ENCODE measurements at places on chromosomes 1 and 21.

- H3K4me3 ChIP-seq, result no peak overlapping the region
- no peaks in the 10 kb centered on the region for H3K36me3 ChIP-seq
- no peak for DNase-seq
- no peak overlapping the region for H3K27ac ChIP-seq
Observed at GRCh38 chr1:69511426-69512192, 56.1 kb upstream of the LRRC7 start.

DNA sequence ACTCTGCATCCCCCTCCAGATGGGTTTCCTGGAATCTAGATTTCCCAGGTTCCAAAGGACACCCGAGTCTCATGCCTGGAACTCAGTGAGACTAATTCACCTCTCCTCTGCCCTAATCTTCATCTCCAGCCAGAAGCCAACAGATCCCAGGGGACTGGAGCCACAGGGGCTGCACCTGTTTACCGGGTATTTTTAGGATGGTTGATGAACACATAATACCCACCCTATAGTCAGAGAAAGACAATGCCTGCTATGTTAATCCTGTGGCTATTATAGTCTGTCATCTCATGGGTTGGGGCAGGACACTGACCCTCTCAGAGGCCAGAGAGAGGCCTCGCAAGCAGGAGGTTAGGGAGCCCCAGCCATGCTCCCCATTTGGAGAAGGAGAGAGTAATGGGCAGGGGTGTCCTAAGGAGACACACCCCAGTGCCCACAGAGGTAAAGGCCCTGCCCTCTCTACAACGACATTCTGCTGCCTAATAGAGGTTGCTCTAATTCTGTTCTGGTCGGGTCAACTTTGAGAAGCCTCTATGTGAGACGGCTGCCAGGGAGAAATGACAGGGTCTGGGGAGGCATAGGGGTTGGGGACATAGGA, 1.0 kb upstream of the TNNI1 start:
- H3K27ac ChIP-seq, result no peak overlapping the region
- peaks cover 6% of the 10 kb centered on the region for H3K27me3 ChIP-seq
- no peaks in the 10 kb centered on the region for H3K36me3 ChIP-seq
- DNase-seq, result no peak

DNA sequence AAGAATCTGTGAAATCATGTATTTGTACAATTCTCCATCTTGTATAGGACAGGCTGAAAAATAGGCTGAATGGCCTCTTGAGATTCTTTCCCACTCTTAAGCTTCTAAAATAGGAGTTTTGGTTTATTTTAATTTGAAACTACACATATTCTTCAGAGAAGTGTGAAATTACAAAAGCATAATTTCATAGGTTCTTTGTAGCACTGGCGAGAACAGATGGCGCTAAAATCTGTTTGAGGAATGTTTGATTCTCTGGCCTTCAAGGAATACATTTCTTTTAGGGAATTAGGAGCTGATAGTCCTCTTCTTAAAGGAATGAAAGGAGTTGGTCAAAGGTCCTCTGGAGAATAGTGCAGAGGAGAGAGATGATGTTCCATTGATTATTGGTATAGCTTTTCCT, 44.9 kb downstream of the CC2D1B start:
- H3K36me3 ChIP-seq, result no peaks in the 10 kb centered on the region
- no peak for DNase-seq
- H3K4me3 ChIP-seq, result no peak overlapping the region
- H3K4me1 ChIP-seq, result no peaks in the 10 kb centered on the region

- peaks cover 6% of the 10 kb centered on the region for H3K4me1 ChIP-seq
- no peak overlapping the region for H3K27ac ChIP-seq
- no peaks in the 10 kb centered on the region for H3K36me3 ChIP-seq
- no peak for DNase-seq
- peaks cover 2% of the 10 kb centered on the region for H3K27me3 ChIP-seq
Observed at GRCh38 chr1:192485692-192486436, 89.7 kb upstream of the RGS1 start.

- H3K27ac ChIP-seq, result no peak overlapping the region
- no peaks in the 10 kb centered on the region for H3K4me1 ChIP-seq
- no peaks in the 10 kb centered on the region for H3K36me3 ChIP-seq
- H3K27me3 ChIP-seq, result no peaks in the 10 kb centered on the region
- H3K4me3 ChIP-seq, result no peak overlapping the region
Observed at GRCh38 chr1:87805666-87806378, 477.1 kb downstream of the LMO4 start.

DNA sequence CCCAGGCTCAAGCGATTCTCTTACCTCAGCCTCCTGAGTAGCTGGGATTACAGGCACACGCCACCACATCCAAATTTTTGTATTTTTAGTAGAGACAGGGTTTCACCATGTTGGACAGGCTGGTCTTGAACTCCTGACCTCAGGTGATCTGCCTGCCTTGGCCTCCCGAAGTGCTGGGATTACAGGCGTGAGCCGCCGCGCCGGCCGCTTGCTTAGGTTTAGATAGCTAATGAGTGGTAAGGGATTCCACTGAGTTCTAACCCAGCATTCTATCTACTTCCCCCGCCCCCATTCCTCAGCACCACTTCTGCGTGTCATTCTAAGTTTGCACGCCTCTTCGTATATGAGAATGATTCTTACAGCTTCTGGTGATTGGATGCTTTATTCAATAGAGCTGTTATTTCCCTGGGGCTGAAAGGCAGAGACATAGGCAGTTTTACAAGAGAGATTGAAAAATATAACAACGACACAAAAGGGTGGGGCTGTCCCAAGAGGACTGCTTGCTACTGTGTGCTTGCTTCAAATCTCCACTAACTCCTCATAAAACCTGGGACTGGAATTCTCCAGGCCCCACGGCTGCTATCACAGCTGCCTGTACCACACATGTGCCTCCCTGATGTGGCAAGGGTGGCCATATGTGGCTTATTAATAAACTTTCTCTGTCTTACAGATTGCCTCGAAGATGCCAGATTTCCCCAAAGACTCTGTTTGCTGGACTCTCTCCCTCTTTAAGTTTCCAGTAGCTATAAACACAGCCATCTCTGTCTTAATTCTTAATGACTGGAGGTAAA, 23.7 kb upstream of the GREM2 start:
- no peaks in the 10 kb centered on the region for H3K36me3 ChIP-seq
- no peak overlapping the region for H3K27ac ChIP-seq

GRCh38 chr1:202247837-202248795, 54.5 kb downstream of the LGR6 start:
- H3K4me1 ChIP-seq, result peaks cover 2% of the 10 kb centered on the region
- H3K27me3 ChIP-seq, result peaks cover 11% of the 10 kb centered on the region
- H3K27ac ChIP-seq, result no peak overlapping the region
- DNase-seq, result no peak
- H3K36me3 ChIP-seq, result no peaks in the 10 kb centered on the region

GRCh38 chr1:174337000-174337681, 110.6 kb upstream of the GPR52 start:
- H3K4me3 ChIP-seq, result no peak overlapping the region
- H3K27me3 ChIP-seq, result no peaks in the 10 kb centered on the region
- H3K27ac ChIP-seq, result no peak overlapping the region
- DNase-seq, result no peak
- peaks cover 22% of the 10 kb centered on the region for H3K36me3 ChIP-seq
- peaks cover 33% of the 10 kb centered on the region for H3K4me1 ChIP-seq

GRCh38 chr1:181122222-181122621, 33.7 kb downstream of the IER5 start:
- DNase-seq, result no peak
- peaks cover 33% of the 10 kb centered on the region for H3K4me1 ChIP-seq

GRCh38 chr1:184531296-184531695, 144.5 kb downstream of the C1orf21 start:
- H3K36me3 ChIP-seq, result no peaks in the 10 kb centered on the region
- H3K4me3 ChIP-seq, result no peak overlapping the region
- DNase-seq, result no peak
- H3K27me3 ChIP-seq, result no peaks in the 10 kb centered on the region

GRCh38 chr21:34126269-34126668, 52.9 kb downstream of the MRPS6 start:
- peaks cover 62% of the 10 kb centered on the region for H3K36me3 ChIP-seq
- H3K27ac ChIP-seq, result no peak overlapping the region
- H3K27me3 ChIP-seq, result no peaks in the 10 kb centered on the region

DNA sequence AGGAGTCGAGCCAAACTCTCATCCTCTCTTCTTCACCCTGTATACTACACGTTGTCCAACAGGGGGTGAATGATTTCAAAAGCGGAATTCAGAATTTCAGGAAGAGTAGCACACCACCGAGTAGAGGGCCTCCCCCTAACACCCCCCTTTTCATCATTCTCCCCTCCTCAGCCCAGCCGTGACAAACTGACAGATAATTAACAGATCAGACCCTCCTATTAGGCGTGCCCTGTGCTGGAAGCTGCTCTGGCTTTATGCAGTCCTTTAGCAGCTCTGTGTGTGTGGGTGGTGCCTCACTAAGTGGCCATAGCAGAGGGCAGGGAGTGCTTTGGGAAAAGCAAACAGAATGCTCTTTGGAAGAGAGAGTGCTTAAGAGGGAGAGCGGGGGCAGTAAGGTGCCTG, 44.3 kb downstream of the PEX14 start:
- no peak overlapping the region for H3K4me3 ChIP-seq
- no peaks in the 10 kb centered on the region for H3K27me3 ChIP-seq
- H3K36me3 ChIP-seq, result peaks cover 12% of the 10 kb centered on the region
- peaks cover 16% of the 10 kb centered on the region for H3K4me1 ChIP-seq
- no peak overlapping the region for H3K27ac ChIP-seq

GRCh38 chr1:88983791-88984559, 8.5 kb downstream of the KYAT3 start:
- H3K36me3 ChIP-seq, result peaks cover 60% of the 10 kb centered on the region
- no peaks in the 10 kb centered on the region for H3K27me3 ChIP-seq
- H3K4me3 ChIP-seq, result peak overlapping the region; percentile 29
- peak overlapping the region; percentile 56 for H3K27ac ChIP-seq
- peaks cover 62% of the 10 kb centered on the region for H3K4me1 ChIP-seq

GRCh38 chr1:59736744-59737143, 78.0 kb upstream of the HOOK1 start:
- H3K27me3 ChIP-seq, result no peaks in the 10 kb centered on the region
- no peaks in the 10 kb centered on the region for H3K4me1 ChIP-seq
- H3K36me3 ChIP-seq, result peaks cover 17% of the 10 kb centered on the region
- H3K27ac ChIP-seq, result no peak overlapping the region

- no peak overlapping the region for H3K4me3 ChIP-seq
- H3K4me1 ChIP-seq, result peaks cover 7% of the 10 kb centered on the region
- H3K36me3 ChIP-seq, result no peaks in the 10 kb centered on the region
- H3K27me3 ChIP-seq, result peaks cover 5% of the 10 kb centered on the region
- no peak for DNase-seq
Observed at GRCh38 chr1:173057984-173058383, 7.2 kb upstream of the TNFSF18 start.

GRCh38 chr1:200646515-200646914, 23.2 kb downstream of the DDX59 start:
- H3K4me1 ChIP-seq, result peaks cover 7% of the 10 kb centered on the region
- H3K36me3 ChIP-seq, result peaks cover 47% of the 10 kb centered on the region
- H3K27me3 ChIP-seq, result no peaks in the 10 kb centered on the region
- H3K4me3 ChIP-seq, result no peak overlapping the region
- DNase-seq, result no peak

DNA sequence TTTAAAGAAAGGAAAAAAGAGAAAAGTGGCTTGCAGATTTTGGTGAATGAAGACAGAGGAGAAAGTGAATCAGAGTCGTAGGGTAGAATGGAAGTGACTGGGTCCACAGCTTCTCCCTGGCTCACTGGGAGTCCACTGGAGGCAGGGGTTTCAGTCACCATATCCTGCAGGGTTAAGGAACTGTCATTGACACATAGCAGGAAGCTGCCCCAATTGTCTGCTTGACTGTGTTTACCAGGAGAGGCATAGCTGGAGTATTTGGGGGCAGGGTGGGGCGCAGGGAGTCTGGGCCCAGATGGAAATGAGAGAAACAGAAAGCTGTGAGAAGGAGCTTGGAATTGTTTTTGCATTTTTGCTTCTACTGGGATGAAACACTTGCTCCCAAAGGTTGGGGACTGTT, 228.8 kb upstream of the CSF3R start:
- H3K27me3 ChIP-seq, result peaks cover 43% of the 10 kb centered on the region
- no peaks in the 10 kb centered on the region for H3K4me1 ChIP-seq
- no peak for DNase-seq
- no peak overlapping the region for H3K27ac ChIP-seq
- H3K4me3 ChIP-seq, result no peak overlapping the region
- H3K36me3 ChIP-seq, result no peaks in the 10 kb centered on the region

DNA sequence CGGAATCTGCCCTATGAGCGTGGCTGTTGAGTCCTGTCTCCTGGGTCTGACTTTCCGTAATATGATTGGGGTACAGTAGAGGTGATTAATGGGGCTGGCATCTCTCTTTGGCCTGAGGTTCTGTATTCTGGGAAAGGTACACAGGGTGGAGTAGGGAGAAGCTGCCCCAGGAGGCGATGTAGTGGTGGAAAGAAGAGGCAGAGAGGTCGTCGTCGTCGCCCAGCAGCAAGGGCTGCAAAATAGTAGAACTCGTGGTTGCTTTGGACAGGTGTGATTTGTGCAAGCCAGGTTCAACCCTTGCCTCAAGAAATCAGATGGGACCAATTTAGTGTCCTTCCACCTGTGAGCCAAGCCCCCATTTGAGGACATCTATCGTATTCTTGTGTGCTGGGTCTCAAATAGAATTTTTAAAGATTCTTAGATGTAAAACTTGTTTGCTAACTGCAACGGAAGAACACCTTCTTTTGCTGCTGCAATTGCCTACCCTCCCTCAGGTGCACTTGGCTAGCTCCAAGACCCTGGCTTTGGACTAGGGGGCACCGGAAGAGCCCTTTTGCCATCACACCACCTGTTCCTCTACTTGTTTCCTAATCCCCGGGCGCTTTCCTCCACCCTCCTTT, 1.3 kb upstream of the HMGN2 start:
- H3K36me3 ChIP-seq, result peaks cover 64% of the 10 kb centered on the region
- no peaks in the 10 kb centered on the region for H3K27me3 ChIP-seq
- H3K4me3 ChIP-seq, result peak overlapping the region; percentile 94
- H3K4me1 ChIP-seq, result peaks cover 45% of the 10 kb centered on the region

DNA sequence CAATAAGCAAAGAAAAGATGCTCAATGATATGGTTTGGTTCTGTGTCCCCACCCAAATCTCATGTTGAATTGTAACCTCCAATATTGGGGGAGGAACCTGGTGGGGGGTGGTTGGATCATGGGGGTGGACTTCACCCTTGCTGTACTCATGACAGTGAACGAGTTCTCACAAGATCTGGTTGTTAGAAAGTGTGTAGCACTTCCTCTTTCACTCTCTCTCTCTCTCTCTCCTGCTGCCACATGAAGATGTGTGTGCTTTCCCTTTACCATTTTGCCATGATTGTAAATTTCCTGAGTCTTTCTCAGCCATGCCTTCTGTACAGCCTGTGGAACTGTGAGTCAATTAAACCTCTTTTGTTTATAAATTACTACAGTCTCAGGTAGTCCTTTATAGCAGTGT, 248.4 kb downstream of the HHIPL2 start:
- no peaks in the 10 kb centered on the region for H3K4me1 ChIP-seq
- H3K27me3 ChIP-seq, result no peaks in the 10 kb centered on the region
- no peak overlapping the region for H3K4me3 ChIP-seq
- H3K36me3 ChIP-seq, result no peaks in the 10 kb centered on the region
- no peak for DNase-seq

DNA sequence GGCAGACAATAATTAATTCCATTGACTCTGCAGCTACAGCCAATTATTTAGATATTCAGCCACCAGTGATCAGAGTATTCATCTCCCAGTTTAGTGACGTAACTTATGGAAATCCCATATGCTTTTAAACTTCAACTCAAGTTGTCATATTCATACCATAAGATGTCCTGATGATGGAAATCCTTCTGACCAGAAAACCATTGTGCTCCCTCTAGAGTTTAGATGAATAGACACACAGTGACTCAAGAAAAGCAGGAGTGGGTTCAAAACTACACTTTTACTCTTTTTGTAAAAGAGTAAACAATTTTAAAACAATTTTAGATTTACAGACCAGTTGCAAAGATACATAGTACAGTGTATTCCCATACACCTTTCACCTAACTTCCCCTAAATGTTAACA, 463.7 kb downstream of the KCNT2 start:
- no peak overlapping the region for H3K4me3 ChIP-seq
- no peak for DNase-seq
- H3K4me1 ChIP-seq, result no peaks in the 10 kb centered on the region
- H3K27me3 ChIP-seq, result no peaks in the 10 kb centered on the region

All from activated B cell treated with CpG ODN at 0.5 μM for 24 hours (primary cell).